A549 treated with dexamethasone at 1 μM for 4 hours (cell line): ENCODE measurements at places on chromosomes 3 and 15. TPM values are rescaled to one million over a fixed set of nuclear protein-coding genes. Genes with fewer than 3 reads are reported as not detected.

The DNAH12 gene
- 0.01 to 0.18 TPM (median 0.07 TPM) in 5 replicates for total RNA-seq

The FAM3D gene
- not detected in 5 replicates for total RNA-seq

The DAZL gene
- not detected in 5 replicates for total RNA-seq

The SERPINI2 gene
- total RNA-seq: not detected in 5 replicates

The KIAA1143 gene
- 13.2 to 20.8 TPM (median 20.2 TPM) in 5 replicates for total RNA-seq

The CYP1A1 gene
- 1.5 to 2.7 TPM (median 1.6 TPM) in 5 replicates for total RNA-seq

The C3orf49 gene
- not detected in 5 replicates for total RNA-seq

The SNX33 gene
- 12.2 to 17.0 TPM (median 15.4 TPM) in 5 replicates for total RNA-seq

The ZNF660 gene
- not detected in 5 replicates for total RNA-seq

The VWA5B2 gene
- 0.20 to 0.50 TPM (median 0.39 TPM) in 5 replicates for total RNA-seq

The FBXW12 gene
- not detected in 5 replicates for total RNA-seq

The RLBP1 gene
- not detected in 5 replicates for total RNA-seq

The SEMA5B gene
- 0.14 to 0.27 TPM (median 0.18 TPM) in 5 replicates for total RNA-seq
